ENCODE measurements at places on chromosomes 3 and 15. TPM values are rescaled to one million over a fixed set of nuclear protein-coding genes. Genes with fewer than 3 reads are reported as not detected.

- no peak for DNase-seq
- peaks cover 2% of the 10 kb centered on the region for H3K36me3 ChIP-seq
- H3K4me1 ChIP-seq: no peaks in the 10 kb centered on the region
- H3K27ac ChIP-seq: no peak overlapping the region
- no peaks in the 10 kb centered on the region for H3K27me3 ChIP-seq
Observed at GRCh38 chr3:8709287-8709686, 24.3 kb upstream of the CAV3 start.

The MORC1 gene
- not detected for total RNA-seq

The ADAMTS7 gene
- 1.5 TPM for total RNA-seq

DNA sequence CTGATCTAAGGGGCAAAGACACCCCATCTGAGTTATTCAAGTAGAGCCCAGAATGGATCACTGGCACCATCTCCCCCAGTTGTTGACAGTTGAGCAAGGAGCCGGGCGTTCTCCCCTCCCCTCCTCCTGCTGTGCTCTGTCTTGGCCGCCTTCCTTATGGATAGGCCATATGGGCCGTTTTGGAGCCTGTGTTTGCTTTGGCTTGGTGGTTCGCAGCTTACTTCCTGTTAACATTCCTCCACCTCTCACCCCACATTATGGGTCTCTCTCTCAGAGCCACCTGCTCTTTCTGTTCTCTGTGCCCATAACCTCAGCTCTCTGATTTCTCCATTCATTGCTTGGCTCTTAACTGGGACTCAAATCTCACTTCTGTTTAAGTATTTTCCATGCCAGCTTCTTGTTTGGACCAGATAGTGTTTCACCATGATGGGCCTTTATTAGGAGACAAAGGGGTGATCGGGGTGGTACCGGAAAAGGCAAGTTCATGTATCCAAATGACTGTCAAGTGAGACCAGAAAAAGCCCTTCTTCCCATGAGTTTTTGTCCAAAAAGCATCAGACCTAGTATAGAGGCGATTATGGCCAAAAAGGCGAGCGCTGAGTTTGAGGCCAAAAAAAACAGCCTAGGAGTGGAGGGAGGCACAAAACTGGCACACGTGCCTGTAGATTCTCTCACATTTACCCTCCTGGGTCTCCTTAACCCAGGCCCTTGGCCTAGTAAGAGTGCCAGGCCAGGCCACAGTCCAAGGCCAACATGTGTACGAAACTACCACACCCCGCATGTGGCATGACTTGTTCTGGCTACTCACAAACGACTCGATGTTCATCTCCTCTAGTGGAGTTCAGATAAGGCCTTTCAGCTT lies 62.6 kb downstream of the DUT start:
- no peaks in the 10 kb centered on the region for H3K4me1 ChIP-seq
- H3K27me3 ChIP-seq: no peaks in the 10 kb centered on the region
- H3K4me3 ChIP-seq: no peak overlapping the region
- no peaks in the 10 kb centered on the region for H3K36me3 ChIP-seq

- H3K36me3 ChIP-seq: no peaks in the 10 kb centered on the region
- H3K27ac ChIP-seq: no peak overlapping the region
- no peak overlapping the region for H3K4me3 ChIP-seq
- H3K4me1 ChIP-seq: no peaks in the 10 kb centered on the region
Observed at GRCh38 chr15:62994439-62994838, 48.1 kb upstream of the TPM1 start.

DNA sequence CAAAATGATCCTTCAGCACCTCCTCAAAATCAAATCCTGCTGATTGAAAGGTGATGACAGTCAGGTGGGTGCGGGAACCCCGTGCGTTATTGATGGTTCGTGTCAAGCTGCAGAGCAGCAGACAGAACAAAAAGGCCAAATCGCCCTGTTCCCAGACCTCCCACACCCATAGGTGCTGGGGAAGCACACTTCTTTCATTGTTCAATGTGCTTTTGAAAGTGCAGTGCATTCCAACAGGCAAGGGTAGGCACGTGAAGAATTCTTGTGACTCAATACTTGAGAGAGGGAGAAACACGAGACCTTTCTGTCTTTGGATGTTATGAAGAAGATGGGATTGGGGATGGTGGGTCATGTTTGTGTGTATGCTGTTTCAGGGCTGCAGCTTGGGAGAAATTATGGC lies 514.0 kb downstream of the MCTP2 start:
- H3K36me3 ChIP-seq: no peaks in the 10 kb centered on the region
- no peak overlapping the region for H3K27ac ChIP-seq
- no peaks in the 10 kb centered on the region for H3K4me1 ChIP-seq
- no peak overlapping the region for H3K4me3 ChIP-seq
- peaks cover 7% of the 10 kb centered on the region for H3K27me3 ChIP-seq

GRCh38 chr3:173253471-173253870 lies 112.4 kb upstream of the SPATA16 start:
- H3K27ac ChIP-seq: no peak overlapping the region
- no peak overlapping the region for H3K4me3 ChIP-seq
- DNase-seq: no peak
- no peaks in the 10 kb centered on the region for H3K27me3 ChIP-seq
- no peaks in the 10 kb centered on the region for H3K36me3 ChIP-seq

The PFKFB4 gene
- total RNA-seq: 18.0 TPM

GRCh38 chr15:82532383-82532990 lies 7.8 kb downstream of the RPS17 start:
- no peak for DNase-seq
- no peaks in the 10 kb centered on the region for H3K27me3 ChIP-seq
- peaks cover 36% of the 10 kb centered on the region for H3K4me1 ChIP-seq

DNA sequence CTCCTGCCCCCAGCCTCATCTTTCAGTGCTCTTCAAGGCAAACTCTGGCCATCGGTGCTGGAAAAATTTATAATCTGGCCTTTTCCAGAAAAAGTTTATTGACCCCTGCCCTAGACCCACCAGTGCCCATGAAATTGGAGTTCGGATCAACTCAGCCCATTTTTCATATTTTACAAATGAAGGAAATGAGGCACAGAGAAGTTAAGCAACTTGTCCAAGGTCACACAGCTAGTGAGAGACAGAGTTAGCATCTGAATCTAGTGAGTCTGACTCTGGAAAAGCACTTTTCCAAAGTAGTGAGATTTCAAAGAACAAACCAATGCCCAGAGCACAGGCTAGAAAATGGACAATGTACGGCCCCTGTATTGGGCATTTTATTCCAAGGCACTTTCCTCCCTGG lies 69.4 kb upstream of the TLE3 start:
- H3K27ac ChIP-seq: no peak overlapping the region
- H3K27me3 ChIP-seq: no peaks in the 10 kb centered on the region
- no peaks in the 10 kb centered on the region for H3K4me1 ChIP-seq
- H3K36me3 ChIP-seq: no peaks in the 10 kb centered on the region
- H3K4me3 ChIP-seq: no peak overlapping the region

The FBXO40 gene
- not detected for total RNA-seq

DNA sequence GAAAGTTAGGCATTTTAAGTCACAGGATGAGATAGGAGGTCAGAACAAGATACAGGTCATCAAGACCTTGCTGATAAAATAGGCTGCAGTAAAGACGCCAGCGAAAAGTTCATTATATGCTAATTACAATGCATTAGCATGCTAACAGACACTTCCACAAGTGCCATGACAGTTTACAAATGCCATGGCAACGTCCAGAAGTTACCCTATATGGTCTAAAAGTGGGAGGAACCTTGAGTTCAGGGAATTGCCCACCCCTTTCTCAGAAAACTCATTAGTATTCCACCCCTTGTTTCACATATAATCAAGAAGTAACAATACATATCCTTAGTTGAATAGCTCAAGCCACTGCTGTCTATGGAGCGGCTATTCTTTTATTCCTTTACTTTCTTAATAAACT lies 92.7 kb upstream of the PLXND1 start:
- DNase-seq: no peak
- H3K36me3 ChIP-seq: peaks cover 2% of the 10 kb centered on the region
- H3K27ac ChIP-seq: no peak overlapping the region
- H3K4me3 ChIP-seq: no peak overlapping the region
- H3K4me1 ChIP-seq: no peaks in the 10 kb centered on the region

DNA sequence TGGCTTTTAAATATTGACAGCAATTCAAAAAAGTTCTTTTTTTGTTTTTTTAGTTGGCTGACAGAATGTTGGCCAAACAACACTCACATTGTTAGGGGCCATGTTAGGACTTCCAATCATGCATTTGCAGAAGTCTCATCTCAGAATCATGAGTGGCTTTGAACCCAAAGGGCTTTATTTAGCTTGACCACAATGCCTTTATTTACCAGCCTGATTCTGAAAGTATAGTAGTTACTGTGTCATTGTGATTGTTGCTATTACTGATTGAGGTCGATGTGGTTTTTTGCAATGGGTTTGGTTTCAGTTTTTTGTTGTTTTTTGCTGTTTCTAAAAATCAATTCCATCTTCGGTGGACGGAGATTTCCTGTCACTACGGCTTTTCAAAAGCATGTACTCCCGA lies 7.2 kb downstream of the GLDN start:
- H3K27ac ChIP-seq: no peak overlapping the region
- H3K27me3 ChIP-seq: peaks cover 28% of the 10 kb centered on the region
- no peaks in the 10 kb centered on the region for H3K4me1 ChIP-seq
- no peak for DNase-seq
- H3K36me3 ChIP-seq: no peaks in the 10 kb centered on the region

GRCh38 chr3:45641756-45642155 lies 47.2 kb downstream of the LIMD1 start:
- no peaks in the 10 kb centered on the region for H3K27me3 ChIP-seq
- peaks cover 9% of the 10 kb centered on the region for H3K4me1 ChIP-seq
- no peak for DNase-seq
- no peak overlapping the region for H3K4me3 ChIP-seq
- H3K27ac ChIP-seq: no peak overlapping the region
- H3K36me3 ChIP-seq: no peaks in the 10 kb centered on the region

DNA sequence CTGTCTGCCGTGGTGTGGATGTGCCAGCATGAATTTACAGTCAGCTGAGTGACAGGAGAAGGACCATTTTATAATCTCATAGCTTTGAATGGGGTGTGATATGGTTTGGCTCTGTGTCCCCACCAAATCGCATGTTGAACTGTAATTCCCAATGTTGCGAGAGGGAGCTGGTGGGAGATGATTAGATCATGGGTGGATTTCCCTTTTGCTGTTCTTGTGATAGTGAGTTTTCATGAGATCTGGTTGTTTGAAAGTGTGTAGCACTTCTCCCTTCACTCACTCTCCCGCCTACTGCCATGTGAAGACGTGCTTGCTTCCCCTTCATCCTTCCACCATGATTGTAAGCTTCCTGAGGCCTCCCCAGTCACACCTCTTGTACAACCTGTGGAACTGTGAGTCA lies 111.9 kb upstream of the CHD2 start:
- no peak for DNase-seq
- H3K4me1 ChIP-seq: no peaks in the 10 kb centered on the region
- no peaks in the 10 kb centered on the region for H3K27me3 ChIP-seq
- no peak overlapping the region for H3K27ac ChIP-seq

- H3K27me3 ChIP-seq: peaks cover 57% of the 10 kb centered on the region
- H3K4me1 ChIP-seq: peaks cover 33% of the 10 kb centered on the region
- H3K36me3 ChIP-seq: peaks cover 2% of the 10 kb centered on the region
- H3K4me3 ChIP-seq: no peak overlapping the region
- peak; percentile 4 for DNase-seq
Observed at GRCh38 chr3:186152889-186153292, 44.0 kb upstream of the ETV5 start.

DNA sequence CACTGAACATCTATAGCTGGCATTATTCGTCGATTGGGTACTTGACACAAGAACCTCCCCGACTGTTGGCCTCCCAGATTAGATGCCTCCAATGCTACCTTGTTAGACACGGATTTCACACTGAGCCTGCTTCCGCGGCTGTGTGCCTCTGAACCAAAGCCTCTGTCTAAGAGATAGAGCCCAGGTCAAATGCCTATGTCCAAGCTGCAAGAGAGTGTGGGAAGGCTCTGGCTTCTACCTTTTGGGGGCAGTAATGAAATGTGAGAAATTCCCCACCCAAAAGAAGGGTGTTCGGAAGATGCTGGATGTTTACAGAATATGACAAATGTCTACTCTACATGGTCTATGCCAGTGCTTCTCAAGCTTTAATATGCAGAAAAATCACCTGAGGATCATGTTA lies 2.0 kb upstream of the RPUSD2 start:
- H3K4me1 ChIP-seq: peaks cover 56% of the 10 kb centered on the region
- no peak for DNase-seq
- H3K27me3 ChIP-seq: peaks cover 6% of the 10 kb centered on the region
- peak overlapping the region; percentile 31 for H3K4me3 ChIP-seq
- no peaks in the 10 kb centered on the region for H3K36me3 ChIP-seq

The PGBD4 gene
- total RNA-seq: 3.7 TPM

GRCh38 chr15:39628144-39628508 lies 47.2 kb downstream of the THBS1 start:
- peaks cover 79% of the 10 kb centered on the region for H3K4me1 ChIP-seq
- peak overlapping the region; percentile 4 for H3K4me3 ChIP-seq
- peaks cover 14% of the 10 kb centered on the region for H3K36me3 ChIP-seq
